ENCODE measurements at places on chromosomes 4 and X.

- no peak for DNase-seq
Measured at GRCh38 chr4:153151535-153152455, 52.4 kb upstream of the TRIM2 start.

DNA sequence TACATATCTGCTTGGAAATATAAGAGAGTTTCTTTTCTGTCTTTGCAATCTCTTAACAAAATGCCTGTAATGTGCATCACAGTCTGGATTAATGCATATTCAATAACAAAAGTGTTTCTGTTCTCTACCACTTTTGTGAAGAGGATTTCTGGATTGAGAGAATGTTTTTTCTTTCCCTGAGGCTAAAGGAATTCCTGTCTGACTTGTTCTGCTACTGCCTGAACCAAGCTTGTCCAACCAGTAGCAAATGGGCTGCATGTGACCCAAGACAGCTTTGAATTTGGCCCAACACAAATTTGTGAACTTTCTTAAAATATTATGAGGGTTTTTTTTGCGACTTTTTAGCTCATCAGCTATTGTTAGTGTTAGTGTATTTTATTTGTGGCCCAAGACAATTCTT is 1133.9 kb downstream of the SH3BGRL start:
- DNase-seq: no peak

- no peak for DNase-seq
Measured at GRCh38 chrX:42025861-42026260, 102.5 kb upstream of the CASK start.

DNA sequence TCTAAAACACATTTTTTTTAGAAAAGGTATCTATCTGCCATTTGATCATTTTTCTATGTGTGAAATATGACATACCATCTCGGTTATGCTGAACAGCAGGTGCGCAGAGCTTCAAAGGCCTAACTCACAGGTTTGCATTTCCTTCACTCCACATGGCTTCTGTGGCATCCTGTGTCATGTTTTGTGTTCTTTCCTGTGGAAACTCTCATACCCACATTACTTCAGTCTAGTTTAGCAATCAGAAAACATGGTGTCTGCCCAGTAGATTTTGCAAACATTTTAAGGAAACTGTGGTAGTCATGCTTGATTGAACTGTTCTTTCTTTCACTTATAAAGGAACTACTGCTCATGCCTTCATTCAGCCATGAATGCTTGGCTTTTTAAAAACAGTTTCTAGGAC is 11.3 kb upstream of the ARAP2 start:
- no peak for DNase-seq

DNA sequence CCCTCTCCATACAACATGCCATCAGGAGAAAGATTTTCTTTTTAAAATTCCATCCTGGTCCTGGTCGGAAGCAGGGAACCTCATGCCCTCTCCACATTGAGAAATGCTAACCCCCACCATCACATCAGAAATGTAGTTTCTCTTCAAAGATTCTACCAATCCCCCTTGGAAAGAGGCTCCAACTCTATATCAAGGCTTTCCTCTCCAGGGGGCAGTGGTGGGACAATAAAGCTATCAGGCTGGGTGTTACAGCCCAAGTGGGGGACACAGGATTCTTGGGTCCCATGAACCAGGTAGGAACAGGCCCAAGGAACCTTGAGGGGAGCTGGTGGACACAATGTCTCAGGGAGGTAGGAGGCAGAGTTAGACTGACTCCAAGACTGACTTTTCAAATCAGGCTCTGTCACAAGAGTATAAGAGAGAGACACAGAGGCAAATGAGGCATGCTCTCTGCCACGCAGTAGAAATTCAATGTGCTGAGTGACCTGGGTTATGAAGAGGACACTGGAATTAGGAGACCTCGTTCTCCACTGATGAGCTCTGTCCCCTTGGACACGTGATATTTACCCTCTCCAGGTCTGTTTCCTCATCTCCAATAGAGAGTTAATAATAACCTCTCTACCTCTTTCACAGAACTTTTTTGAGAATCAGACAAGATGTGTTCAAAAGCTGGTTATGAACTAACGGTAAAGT is 4.5 kb downstream of the GJB1 start:
- DNase-seq: no peak

GRCh38 chr4:182384631-182385091 is 141.5 kb downstream of the TENM3 start:
- no peak for DNase-seq

DNA sequence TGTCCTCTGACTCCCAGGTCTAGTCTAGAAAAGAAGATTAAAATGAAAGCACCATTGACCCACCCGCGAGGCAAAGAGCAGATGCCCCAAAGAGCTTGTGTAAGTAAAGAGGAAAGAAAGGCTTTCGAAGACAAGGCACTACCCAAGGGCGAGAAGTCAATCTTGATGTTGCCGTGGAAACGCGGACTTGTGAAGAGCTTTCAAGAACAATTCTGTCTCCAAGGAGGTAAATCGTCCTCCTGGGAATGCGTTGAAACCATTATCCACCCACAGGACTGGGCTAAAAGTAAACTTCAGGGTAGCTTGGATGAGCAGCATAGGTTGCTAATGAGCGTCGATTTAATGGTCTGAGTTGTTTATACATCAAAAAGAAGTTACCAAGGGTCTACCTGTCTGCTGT is 189.3 kb downstream of the DHRSX start:
- DNase-seq: no peak

DNA sequence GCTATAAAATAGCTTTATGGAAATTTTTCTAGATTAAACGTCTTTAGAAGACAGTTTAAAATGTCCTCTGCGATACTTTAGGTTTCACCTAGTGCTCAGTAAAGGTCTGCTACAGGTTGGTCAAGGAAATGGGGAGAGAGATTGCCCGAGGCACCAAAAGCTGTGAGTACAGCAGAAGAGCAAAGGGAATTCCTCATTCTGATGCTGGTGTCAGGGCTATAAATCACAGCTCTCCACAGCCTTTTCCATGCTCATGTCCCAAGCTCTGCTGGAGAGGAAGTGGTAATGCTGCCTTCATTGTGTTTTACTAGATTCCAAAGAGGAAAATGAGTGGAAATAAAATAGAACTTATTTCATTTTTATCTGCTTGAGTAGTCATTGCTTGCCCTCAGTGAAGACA is 2060.4 kb downstream of the ARAP2 start:
- no peak for DNase-seq

DNA sequence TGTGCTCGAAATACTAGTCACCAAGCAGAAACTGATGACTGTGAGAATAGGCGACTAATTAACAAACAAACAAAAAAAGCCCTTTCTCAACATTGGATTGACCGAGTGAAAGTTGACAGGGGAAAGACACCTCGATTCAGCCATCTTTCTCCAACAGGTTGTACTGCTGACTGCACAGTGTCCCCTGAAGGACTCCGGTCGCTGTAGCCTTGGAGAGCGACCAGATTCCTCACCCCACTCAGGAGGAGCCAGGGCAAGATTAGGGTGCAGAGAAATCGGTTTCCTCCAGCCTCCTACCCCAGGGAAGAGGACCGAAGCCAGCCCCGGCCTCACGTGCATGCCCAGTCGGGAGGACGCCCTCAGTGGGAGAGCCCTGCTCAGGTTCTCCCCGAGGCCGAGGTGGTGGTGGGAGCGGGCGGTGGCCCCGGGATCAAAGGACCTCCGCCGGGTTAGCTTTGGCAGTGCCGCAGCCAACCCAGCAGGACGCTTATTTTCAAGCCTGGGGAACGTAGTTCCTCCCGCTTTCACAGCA is 1.1 kb upstream of the RAP1GDS1 start:
- DNase-seq: peak; percentile 81

GRCh38 chr4:83535520-83536361 is at the start of gene GPAT3:
TSS of gene GPAT3 (plus strand) at chr4:83536108. CDS start at chr4:83536623, 515 bp downstream.
- DNase-seq: peak; percentile 35

DNA sequence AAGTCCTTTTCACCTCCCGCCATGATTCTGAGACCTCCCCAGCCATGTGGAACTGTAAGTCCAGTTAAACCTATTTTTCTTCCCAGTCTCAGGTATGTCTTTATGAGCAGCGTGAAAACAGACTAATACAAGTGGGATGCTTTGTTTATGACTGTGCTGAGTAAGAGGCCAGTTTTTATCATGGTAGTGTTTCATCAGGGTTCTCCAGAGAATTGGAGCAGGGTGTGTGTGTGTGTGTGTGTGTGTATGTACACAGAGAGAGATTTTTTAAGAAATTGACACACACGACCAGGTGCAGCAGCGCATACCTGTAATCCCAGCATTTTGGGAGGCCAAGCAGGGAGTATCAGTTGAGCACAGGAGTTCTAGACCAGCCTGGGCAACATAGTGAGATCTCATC is 34.6 kb upstream of the SLC2A9 start:
- DNase-seq: no peak

DNA sequence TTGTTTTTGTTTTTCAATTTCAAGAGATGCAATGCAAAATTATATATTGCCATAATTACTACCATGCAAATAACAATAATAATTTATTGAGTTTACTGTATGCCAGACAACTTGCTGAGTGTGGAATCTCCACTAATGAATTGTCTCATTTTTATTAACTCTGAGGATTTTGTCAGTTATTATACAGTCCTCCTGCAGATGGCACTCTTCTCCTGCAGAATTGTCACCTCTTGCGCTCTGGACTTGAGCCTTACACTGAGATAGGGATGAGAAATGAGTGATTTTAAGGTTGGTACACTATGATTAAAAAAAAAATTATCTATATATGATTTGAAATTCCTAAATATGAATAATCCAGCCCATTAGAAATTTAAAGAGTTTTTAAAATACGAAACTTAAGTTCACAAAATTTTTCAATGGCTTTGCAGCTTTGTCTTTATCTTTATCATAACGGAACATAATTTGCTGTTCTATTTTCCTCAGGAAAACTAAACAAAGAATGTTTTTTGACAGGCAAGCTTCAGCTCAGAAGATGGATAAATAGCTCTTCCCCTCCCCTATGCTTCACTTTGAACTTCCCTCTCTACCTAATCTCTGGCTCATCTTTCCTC is 12.7 kb upstream of the PAQR3 start:
- no peak for DNase-seq

DNA sequence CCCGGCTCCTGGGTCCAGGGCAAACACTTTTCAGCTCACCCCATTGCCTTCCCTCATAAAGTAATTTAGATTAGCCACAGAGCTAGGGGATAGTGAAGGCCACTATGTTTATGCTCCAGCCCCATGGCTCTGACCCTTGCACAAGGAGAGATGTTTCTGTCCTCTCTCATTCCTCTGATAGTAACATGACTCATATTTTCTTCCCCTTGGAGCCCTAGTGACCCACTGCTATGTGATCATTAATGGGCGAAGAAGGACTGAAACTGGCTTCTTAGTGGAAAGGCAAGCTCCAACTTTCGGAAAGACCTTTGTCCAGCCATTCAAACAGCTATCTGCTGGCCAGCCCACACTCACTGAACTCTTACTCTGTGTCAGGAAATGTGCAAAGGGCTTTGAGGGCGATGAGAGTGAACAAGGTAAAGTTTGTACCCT is 12.3 kb downstream of the CLDN2 start:
- DNase-seq: no peak

DNA sequence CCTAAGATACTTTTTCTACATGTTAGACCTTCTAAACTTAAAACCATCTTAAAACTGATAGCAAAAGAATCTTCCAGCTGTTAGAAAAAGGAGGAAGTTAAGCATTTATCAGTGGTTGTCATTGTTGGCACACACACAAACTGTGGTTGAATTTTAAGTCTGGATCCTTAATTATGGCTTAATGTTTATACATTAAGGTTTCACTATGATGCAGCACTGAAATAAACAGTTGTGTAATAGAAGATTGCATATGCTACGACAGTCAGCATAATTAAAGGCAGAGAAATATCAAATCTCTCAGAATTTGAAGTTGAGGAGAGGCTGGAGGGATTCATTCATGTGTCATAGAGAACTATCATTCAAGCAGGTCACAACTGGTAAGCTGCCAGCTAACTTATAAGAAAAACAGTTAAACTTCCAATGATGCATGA is 32.3 kb downstream of the ADGRA3 start:
- no peak for DNase-seq

DNA sequence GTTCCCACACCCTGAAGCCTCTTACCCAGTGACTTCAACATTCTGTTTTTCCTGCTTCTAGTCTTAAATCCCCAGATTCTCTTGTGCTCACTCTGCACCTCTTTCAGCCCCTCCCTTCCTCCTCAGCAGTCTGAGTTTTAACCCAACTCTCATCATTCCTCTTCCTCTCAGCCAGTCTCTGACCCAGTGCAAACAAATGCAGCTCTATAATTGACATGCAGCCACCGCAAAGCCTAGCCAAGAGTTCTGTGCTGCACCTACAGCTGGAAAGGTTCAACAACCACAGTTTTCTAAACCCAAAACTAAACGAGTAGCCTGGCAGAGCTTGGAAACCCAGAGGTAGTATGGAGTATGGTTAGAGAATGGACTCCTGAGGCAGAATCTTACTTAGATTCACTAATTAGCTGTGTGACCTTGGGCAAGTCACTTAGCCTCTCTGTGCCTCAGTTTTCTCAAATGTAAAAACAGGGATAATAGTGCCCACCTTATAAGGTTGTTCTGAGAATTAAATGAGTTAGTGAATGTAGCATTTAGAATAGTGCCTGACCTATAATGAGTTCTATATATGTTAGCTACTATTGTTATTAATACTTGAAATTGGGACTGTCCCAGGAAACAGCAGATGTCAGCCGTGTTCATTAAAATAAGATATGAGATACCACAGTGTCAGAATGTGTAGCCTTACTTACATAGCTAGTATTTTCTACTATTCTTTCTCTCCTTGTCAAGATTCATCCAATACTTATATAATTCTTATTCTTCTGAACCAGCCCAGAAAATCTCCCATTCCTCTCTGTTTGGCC is 3.5 kb downstream of the TMEM154 start:
- no peak for DNase-seq

DNA sequence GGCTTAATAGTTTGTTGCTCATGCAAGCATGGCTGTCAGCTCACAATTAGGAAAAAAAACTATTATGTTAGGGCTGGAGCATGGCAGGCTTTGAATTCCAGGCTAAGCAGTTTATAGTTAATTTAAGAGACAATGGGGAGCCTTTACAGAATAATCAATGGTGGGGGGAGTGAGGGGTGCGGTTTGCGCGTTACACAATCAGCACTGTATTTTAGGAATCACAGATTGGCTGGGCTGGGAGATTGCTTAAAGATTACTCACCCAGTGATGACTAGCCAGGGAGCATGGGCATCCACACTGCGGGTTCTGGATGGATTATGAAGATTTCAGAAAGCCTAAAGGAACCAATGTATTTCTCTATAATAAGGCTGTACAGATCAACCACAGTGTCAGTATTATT is 186.6 kb downstream of the SOX3 start:
- DNase-seq: no peak

- DNase-seq: no peak
Measured at GRCh38 chr4:142706381-142706780, 139.7 kb downstream of the INPP4B start.

DNA sequence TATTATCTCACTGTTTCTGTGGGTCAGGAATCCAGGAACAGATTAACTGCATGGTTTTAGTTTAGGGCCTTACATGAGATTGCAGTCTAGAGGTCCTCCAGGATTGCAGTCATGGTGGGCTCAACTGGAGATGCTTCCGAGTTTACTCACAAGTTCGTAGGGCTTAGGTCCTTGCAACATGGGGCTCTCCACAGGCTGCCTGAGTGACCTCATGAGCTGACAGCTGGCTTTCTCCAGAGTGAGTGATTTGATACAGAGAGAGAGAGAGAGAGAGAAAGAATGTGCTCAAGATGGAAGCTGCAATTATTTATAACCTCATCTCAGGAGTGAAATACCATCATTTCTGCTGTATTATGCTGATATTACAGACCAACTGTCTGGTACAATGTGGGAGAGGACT is 168.9 kb downstream of the GPAT3 start:
- no peak for DNase-seq

Data from cortex of kidney (tissue), 1 donor.